ENCODE measurements at places on chromosomes 4 and X. TPM values are rescaled to one million over a fixed set of nuclear protein-coding genes. Genes with fewer than 3 reads are reported as not detected.

DNA sequence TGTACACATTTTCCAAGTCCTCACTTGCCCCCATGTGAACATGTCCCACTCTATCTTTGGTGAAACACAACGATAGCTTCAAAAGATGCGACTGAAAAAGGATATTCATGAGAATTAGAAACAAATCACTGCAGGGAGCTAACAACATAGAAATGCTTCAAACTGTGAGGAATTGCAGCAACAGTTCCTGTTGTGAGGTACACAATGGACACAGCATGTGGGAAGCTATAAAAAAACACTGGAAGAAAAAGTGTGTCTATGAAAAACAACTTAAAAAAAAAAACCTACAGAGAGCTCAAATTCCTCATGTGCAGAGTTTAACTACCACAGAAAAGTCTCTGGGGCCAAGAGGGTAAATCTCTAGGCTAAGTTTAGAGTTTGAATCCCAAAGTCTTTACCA, 51.6 kb upstream of the BLTP1 start:
- DNase-seq, result no peak

DNA sequence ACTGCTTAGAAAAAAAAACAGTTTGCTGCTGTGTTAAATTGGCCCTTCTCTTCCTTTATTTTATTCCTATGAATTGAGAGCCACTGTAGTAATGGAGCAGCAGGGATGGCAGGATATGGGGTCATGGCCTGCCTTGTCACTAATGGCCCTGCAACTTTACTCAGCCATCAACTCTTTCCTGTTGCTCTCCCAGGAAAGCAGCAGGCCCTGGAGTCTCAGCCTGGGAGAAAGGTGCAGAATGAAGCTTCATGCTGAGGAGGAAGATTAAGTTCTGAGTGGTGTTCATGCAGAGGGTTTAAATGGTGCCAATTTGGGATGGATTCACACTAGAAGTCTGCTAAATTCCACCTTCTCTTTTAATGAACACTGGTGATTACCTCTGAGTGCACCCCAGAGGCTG, 285.6 kb downstream of the GPAT3 start:
- DNase-seq, result no peak

DNA sequence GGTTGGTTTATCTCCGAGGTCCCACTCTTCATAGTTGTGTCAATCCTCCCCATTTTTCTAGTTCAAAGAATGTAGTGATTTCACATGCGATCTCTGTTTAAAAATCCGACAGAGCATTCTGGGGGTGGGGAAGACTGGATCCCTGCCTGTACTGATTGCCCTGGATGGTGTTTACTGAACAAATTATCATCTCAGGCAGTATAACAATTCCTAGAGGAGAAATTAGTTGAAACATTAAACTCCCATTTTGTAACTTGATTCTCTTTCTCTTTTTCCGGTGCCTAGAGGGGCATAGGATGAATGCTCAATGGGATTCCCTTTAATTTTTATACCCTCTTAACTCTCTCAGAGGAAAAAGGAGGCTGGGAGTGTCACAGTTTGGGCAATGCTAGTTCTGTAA, 10.0 kb upstream of the CWH43 start:
- DNase-seq, result no peak

DNA sequence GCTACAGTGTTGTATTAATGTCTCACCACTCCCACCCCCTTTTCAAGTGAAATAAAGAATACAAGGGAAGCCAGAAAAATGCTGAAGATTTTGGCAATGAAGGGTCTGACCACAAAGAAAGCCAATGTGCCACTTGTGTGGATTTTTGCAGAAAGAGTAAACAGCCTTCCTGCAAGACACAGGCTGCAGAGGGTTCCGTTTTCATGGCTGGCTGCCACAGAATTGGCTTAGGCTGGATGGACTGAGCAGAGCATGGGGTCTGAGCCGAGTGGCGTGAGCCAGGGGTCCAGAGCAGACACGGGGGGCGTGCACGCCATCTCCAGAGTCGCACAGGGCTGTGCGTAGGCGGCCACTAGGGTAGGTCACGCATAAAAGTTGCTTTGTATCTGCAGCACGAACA, 69.2 kb downstream of the MTNR1A start:
- no peak for DNase-seq

DNA sequence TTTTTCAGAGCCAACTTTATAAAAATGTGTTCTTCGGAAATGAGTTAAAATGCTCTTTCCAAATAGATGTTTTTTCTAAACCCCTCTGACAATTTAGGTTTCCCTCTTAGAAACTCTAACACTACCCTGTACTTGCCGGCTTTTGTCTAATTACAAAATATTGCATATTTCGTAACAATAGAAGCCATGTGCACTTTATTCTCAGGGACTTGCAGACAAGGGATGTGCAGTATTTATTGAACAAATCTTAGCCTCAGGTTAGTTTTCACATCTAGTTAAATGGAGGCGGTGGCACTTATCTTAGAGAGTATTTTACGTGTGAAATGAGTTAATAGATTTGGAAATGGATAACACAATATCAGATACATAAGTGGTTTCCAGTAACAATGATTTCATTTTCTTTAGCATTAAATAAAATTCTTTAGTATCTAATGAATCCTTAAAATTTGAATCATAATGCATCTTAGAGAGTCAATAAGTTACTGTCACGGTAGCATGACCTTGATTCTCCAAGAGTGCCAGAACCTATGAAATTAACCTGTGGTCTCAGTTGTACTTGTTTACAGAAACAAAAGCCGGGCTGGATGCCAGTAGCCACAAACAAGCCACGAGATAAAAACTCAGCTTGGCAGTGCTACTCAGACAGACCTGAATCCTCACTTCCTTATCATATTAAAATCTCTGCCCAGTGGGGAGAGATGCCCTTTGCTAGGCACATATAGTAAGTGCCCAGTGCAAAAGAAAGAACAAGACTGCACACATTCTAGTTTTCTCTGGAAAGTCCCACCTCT, 772 bp upstream of the PABPC4L start:
- no peak for DNase-seq

DNA sequence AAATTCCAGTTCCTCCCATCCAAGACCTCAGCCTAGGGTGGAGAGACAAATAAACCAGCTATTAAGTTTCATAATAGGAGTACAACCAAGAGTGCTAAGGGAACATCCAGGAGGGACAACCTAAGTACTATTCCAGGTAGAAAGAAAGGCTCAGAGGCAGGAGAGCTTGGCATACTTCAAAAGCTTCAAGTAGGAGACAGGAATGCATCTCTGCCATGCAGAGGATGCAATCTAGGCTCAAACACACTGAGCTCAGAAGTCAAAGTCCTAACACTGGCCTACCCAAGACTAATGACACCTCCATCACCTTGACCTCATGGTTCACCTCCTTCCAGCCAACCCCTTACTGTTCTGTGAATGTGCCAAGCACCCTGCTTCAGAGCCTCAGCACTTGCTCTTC, 8.1 kb downstream of the WDFY3 start:
- DNase-seq, result no peak

GRCh38 chrX:140422501-140422900, 82.4 kb downstream of the SOX3 start:
- DNase-seq, result no peak

DNA sequence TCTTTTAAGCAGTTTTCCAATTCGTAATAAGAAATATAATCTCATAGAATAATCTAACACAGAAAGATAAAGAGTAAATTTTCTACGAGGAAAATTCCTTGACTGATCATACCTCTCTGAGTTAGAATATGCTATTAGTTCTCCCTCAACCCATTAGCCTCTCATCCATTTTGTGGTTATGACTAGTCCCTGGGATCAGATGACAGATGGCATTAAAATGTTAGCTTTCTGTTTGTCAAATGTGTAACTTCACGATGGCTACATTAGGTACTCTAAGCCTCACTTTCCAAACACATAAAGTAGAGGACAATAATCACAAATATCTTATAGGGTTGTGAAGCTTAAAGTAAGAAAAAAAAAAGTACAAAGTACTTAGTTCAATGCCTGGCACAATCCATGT, 112.2 kb downstream of the ZAR1 start:
- no peak for DNase-seq

GRCh38 chr4:138759554-138759902, 256.1 kb upstream of the NOCT start:
- no peak for DNase-seq

- no peak for DNase-seq
These were observed 161.4 kb upstream of the GIMD1 start for GRCh38 chr4:106530024-106530361.

- no peak for DNase-seq
These were observed 348.5 kb downstream of the INPP4B start for GRCh38 chr4:142497606-142498005.

DNA sequence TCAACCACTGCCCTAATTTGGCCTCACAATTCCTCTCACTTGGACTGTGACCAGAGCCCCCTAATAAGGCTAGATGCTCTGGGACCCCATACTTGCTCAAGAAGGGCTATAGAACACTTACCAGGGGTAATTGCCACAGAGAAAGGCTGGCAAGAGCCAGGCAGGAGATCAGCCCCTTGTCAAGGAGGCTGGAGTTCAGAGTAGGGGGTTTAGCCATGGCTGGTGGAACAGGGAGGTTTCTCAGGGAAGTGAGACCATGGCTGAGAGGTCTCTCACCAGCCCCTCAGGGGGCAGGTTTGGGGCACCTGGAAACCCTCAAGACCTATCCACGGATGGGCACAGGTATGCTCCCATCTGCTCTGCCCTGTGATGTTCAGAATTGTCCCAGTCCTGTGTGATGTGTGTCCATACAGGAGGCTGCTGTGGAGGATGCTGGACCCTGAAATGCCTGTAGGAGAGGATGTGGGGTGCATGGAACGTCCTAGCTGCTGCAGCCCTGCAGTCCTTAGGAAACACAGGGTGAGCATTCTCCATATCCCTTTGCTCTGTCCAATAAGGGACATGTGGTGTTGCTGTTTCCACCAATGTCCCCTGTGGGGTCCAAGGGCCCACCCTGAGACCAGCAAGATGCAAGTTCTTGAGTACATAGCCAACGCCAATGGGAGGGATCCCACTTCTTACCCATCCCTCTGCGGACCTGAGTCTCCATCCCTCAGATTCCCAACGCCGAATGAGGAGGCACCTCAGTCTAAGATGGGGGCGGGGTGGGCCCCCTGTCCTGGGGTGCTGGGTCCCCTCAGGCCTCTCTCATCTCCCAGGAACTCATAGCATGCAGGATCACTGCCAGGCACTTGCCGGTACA, 16.4 kb upstream of the HSFX1 start:
- no peak for DNase-seq

GRCh38 chr4:5409972-5410618, 298.3 kb downstream of the EVC2 start:
- DNase-seq, result peak; percentile 30

- DNase-seq, result no peak
These were observed 19.4 kb upstream of the SRD5A3 start for GRCh38 chr4:55326629-55327028.

- DNase-seq, result no peak
These were observed 148.4 kb upstream of the SFRP2 start for GRCh38 chr4:153937289-153937688.

GRCh38 chr4:37603070-37603468, 83.1 kb downstream of the RELL1 start:
- peak; percentile 67 for DNase-seq

DNA sequence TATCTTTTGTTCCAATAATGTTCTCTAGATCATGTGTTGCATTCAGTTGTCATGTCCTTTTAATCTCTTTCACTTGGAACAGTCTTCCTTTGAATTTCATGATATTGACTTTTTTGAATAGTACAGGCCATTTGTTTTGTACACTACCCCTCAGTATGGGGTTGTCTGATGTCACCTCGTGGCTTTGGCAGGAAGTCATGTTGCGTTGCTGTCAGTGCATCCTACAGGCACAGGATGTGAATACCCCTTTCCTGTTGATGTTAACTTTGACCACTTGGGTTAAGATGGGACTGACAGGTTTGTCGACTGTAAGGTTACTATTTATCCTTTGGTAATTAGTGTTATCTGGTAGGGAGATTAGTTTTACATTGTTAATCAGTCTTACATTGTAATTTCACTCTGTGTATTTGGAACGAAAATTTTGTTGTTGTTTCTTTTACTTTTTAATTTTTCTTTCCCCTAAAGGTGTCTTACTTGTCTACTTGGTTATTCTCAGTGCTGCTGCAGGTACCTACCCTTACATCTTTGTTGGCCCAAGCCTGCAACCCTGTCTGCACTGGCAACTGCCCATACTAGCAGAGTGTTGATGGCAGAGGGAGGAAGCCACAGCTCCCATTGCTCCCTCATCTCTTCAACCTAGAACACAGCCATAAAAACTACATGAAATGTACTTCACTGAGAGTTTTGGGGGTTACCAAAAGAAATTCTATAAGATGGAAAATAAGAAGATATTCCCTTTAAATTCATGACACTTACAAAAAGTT, 14.7 kb upstream of the ATP8A1 start:
- peak; percentile 6 for DNase-seq

DNA sequence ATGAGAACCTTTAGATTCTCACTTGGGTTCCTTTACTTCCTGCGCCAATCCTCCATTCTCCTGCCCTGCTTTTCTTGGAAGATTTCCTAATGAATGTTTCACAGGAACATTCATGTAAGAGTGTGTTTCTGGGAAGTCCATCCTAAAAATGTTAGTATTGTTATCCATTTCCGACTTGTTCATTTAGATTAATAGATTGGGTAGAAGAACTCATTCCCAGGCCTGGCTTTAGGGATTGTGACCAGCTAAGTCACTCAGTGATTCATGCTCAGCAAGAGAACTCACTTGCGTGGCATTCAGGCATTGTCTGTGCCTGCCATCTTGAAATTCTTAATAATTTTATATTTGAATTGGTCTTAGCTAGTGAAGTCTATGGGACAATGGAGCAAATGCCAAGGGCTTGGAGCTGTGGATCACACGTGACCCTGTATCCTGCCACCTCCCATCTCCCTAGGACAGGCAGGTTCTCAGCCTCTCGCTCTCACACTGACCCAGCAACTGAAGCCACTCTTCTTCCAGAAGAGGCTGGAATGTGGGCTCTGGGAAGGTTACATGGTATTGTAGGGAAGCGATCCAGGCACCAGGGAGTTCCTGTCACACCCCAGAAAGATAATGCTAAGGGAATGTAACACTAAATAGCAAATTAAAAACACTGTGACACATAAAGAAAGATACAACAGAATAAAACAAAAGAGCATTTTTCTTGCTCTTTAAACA, 562.1 kb downstream of the TMA16 start:
- DNase-seq, result no peak

- DNase-seq, result peak; percentile 25
These were observed 1.9 kb upstream of the HAUS3 start for GRCh38 chr4:2243681-2244380.

Gene TREX2
- 0.30 TPM for polyA plus RNA-seq

Gene TNMD
- 1.2 TPM for polyA plus RNA-seq

Gene GPR82
- 1.4 TPM for polyA plus RNA-seq

Gene CHRDL1
- 6.7 TPM for polyA plus RNA-seq

Gene FAM241A
- 1.3 TPM for polyA plus RNA-seq

Gene FGD1
- polyA plus RNA-seq, result 8.0 TPM

Gene SERPINA7
- 0.48 TPM for polyA plus RNA-seq

Gene TMSB15A
- 18.6 TPM for polyA plus RNA-seq
